ENCODE measurements at places on chromosomes 1 and 21.

GRCh38 chr1:183942933-183943693 is 94.4 kb downstream of the COLGALT2 start:
- DNase-seq, result peak; percentile 96

DNA sequence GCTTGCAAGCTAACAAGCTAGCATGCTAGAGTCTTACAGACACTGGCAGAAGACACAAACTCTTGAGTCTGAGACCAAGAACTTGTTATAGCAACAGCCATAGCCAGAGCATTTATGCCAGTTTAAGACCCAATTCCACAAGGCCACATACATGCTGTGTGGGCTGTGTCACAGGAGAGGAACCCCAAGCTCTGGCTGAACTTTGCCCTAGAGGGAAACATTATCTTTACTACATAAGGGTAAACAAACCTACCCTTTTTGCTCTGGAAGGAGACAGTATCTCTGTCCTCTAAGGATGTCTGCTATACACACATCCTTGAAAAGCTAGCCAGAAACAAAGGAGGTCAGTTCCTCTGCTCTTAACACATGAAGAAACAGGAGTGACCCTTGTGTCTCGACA is 70.3 kb downstream of the HSF2BP start:
- DNase-seq, result no peak

DNA sequence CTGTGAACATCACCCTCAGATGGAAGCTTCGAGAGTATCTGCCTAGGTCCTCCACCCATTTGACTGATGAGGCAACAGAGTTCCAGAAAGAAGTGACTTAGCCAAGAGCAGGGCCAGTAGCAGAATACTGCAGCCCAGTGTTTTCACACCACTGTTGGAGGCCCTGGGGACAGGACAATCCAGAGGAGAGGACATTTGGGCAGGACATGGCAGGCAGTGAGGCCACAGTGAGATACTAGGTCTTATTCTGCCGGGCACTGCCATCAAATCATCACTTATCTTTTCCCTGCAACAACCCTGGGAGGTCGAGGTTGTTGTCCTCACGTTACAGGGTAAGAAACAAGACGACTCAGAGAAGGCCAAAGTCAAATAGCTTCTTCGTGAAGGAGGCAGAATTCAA is 5.5 kb upstream of the FOXO6 start:
- no peak for DNase-seq

- DNase-seq, result peak; percentile 42
These were observed 1695.3 kb downstream of the BRINP3 start for GRCh38 chr1:188782220-188782841.

- no peak for DNase-seq
These were observed 49.9 kb upstream of the KCNH1 start for GRCh38 chr1:211183747-211184313.

DNA sequence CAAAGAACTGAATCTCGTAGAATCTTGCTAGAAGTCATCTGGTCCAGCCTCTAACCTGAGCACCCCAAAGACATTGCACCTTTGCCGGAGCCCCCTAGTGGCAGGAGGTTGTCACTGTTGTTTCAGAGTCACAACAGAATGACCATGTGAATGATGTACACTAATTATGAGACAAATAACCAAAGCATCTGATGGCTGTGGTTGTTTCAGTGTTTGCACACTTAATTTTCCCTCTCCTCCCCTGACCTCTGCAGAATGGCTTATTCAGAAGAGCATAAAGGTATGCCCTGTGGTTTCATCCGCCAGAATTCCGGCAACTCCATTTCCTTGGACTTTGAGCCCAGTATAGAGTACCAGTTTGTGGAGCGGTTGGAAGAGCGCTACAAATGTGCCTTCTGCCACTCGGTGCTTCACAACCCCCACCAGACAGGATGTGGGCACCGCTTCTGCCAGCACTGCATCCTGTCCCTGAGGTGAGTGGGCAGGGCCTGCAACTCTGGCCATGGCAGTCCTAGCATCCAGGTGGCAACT is 26.4 kb downstream of the TRAF5 start:
- no peak for DNase-seq

DNA sequence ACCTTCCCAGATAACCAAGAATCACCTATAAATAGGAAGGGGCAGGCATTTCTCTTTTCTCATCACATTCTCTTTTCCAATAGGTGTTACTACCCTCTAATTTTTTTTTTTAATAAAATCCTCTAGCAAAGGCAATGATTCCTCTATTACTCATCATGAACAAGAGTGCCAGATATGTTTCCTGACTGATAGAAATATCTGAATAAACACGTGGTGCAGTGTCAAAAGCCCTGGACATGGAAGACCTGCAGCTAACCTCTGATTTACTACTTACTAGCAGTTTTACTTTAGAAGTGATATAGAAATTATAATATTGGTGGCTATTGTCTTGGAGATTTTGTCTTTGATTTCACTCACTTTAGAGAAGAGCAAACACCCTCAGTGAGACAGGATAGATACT is 194.6 kb upstream of the SAMSN1 start:
- no peak for DNase-seq

GRCh38 chr1:178046591-178047270 is 47.2 kb upstream of the RASAL2 start:
- DNase-seq, result no peak

- no peak for DNase-seq
These were observed 46.2 kb downstream of the ATP5PF start for GRCh38 chr21:25688275-25689155.

GRCh38 chr1:14896381-14897079 is 257.0 kb upstream of the TMEM51 start:
- no peak for DNase-seq

GRCh38 chr21:14092834-14093560 is 117.8 kb downstream of the LIPI start:
- no peak for DNase-seq

GRCh38 chr1:68046885-68047658 is 3.4 kb downstream of the DIRAS3 start:
- DNase-seq, result peak; percentile 18

GRCh38 chr1:222914861-222915632 is 100.2 kb downstream of the DISP1 start:
- no peak for DNase-seq
